ENCODE measurements at places on chromosomes 12 and 14.

- DNase-seq = peak; percentile 85
These were observed 1.2 kb upstream of the GAPDH start for GRCh38 chr12:6532927-6533652.

DNA sequence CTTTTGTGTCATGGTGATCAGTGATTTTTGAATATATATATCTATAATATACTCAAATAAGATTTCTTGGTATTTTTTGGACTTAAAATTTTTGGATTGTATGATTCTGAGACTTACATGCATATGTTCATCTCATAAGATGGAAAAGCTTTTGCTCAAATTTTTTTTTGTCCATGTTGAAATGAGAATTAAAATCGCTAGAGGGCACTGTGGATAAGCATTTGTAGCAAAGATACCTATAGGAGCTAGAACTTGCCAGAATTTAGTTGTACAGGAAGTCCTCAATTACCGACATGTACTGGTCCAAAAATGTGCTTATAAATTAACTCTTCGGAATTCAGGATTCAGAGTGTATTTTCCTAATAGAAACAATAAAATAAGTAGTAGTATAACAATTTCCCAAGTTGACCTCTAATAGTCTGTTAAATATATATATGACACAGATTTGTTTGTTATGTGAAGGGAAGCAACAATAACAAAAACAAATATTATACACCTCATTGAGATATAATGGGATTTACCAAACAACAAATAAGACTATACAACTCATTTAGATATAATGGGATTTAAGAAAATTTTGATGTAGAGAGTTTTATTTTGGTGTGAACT, 179.6 kb downstream of the TMEM117 start:
- DNase-seq = peak; percentile 59

- DNase-seq = no peak
These were observed 367.3 kb downstream of the BCL11B start for GRCh38 chr14:98904677-98905076.

GRCh38 chr12:32714772-32715171, 35.7 kb downstream of the DNM1L start:
- DNase-seq = no peak

- DNase-seq = no peak
These were observed 38.9 kb downstream of the CPSF2 start for GRCh38 chr14:92160619-92161018.

- no peak for DNase-seq
These were observed 50.4 kb downstream of the GCH1 start for GRCh38 chr14:54852215-54852614.

GRCh38 chr14:33566082-33566481, 384.8 kb downstream of the EGLN3 start:
- DNase-seq = no peak

GRCh38 chr14:34665785-34666435, 36.0 kb upstream of the SNX6 start:
- peak; percentile 32 for DNase-seq

GRCh38 chr12:92356425-92356824, 210.8 kb upstream of the BTG1 start:
- DNase-seq = peak; percentile 27

GRCh38 chr12:123681605-123682004, 10.7 kb downstream of the TCTN2 start:
- no peak for DNase-seq

- peak; percentile 90 for DNase-seq
These were observed 1.8 kb downstream of the AHNAK2 start for GRCh38 chr14:104976198-104977007.

DNA sequence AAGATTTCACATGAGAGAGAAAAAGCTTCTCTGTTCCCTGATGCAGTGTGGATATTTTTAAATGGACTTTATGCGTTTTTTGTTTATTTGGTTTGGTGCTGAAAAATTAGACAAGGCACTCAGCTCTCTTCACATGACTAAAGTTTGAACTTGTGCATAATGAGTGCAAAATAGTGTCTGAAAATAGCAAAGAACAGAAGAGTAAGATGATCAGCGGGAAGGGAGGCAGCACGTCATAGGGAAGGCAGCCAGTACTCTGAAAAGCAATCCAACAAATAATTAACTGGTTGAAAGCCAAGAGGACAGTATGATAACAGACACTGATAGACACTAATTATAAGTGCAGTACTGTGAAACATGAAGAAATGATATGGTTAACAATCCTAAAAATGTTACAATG, 46.6 kb upstream of the CDKN3 start:
- no peak for DNase-seq

GRCh38 chr12:6426882-6427671, 17.7 kb upstream of the CD27 start:
- DNase-seq = peak; percentile 46

GRCh38 chr12:104571328-104571727, 114.6 kb downstream of the CHST11 start:
- no peak for DNase-seq

DNA sequence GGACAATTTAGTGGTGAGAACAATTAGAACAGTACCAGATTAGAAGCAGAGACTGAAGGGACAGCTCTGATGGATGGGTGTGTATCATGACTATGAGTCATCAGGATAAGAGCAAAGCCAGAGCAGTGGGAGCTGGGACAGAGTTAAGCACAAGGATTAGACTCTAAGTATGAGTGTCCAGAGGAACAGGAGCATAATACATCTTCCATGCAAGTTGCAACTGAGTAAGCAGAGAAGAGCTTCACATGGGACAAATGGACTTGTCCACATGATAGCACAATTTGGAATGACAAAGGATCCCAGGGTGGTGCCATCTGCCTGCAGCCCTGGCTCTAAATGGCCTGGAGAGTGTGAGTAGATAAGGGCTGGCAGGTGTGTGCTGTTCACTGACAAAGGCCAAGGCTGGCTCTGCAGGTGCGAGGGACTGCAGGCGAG, 226.4 kb upstream of the CAND1 start:
- no peak for DNase-seq

GRCh38 chr14:58129208-58129607, 22.8 kb downstream of the ARMH4 start:
- DNase-seq = no peak

DNA sequence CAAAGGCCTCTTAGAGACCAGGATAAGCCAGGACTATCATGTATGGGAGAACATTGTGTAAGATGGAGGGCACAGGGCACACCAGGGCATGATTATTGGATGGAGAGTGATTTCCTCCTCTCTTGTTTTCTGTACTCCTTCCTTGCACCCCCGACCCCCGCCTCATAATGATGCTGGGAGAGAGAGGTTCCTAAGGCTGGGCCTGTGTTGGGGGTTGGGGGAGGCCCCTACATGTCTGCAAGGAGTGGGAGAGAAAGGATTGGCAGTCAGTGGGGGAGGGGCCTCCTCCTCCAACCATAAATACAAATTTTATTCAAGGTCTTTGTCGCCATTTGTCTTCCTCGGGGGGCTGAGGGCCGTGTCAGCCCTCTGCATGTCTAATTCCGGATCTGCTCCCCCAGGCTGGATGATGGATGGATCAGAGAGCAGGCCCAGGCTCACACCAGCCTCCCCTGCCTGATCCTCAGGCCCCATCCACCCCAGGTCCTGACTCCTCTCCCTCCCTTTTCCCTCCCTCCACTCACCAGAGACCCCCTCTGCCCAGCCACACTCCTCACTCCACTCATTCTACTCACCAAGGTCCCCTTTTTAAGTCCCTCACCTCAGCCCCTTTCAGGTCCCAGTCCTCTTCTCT, 2.0 kb upstream of the C1QL4 start:
- DNase-seq = no peak

DNA sequence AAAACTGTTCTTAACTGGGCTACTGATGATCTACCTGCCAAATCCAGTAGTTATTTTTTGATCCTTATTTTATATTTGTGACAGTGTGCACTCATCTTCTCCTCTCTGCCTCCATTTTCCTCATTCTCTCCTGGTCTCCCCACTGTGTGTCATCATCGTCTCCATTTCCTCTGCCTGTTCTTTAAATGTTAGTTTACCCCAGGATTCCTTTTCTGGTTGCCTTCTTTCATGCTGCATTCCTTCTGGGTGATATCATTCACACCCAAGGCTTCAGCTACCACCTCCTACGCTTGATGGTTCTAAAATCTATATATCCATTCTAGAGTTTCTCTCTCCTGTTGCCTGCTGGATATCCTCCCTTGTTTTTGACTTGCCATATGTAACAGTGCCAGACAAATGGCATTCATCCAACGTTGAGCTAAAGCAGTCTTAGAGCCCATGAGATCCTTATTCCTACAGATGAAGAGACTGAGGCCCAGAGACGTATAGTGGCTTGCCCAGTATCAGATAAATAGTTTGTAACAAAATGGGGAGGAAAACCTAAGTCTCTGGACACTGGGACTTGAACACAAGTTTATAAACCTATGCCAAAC, 109.5 kb downstream of the DIP2B start:
- DNase-seq = no peak

DNA sequence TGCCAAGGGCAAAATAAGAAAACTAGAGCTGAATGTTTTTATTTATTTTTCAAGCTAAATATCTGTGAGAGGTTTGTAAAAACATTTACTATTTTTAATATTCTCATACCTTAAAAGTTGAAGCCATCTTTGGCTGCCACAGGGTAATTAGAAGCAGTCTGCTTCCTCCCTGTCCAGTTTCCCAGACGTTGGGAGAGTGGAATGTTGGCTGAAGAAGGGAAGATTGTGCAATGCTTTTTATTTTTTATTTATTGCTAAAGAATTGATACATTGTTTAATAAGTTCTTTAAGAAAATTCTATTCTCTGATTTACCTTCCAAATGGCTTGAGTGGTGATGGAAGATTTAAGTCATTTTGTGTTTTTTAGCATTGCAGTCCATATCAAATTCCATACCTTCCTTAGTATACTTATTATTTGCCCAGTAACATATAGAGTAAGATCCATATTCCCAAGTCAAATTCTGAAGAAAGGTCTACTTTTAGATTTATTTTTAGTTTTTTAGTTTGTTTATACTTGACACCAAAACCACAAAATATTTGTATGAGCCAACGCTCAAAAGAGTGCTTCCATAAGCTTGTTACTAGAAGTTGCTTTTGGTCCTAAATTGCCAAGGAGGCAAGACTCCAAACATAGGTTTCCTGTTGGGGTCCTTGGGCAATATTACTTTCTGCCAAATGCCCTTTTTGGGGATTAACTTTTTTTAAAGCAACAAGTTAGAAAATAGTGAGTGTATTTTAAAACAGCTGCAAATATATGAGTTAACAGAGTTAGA, 124.0 kb upstream of the CPM start:
- DNase-seq = no peak

DNA sequence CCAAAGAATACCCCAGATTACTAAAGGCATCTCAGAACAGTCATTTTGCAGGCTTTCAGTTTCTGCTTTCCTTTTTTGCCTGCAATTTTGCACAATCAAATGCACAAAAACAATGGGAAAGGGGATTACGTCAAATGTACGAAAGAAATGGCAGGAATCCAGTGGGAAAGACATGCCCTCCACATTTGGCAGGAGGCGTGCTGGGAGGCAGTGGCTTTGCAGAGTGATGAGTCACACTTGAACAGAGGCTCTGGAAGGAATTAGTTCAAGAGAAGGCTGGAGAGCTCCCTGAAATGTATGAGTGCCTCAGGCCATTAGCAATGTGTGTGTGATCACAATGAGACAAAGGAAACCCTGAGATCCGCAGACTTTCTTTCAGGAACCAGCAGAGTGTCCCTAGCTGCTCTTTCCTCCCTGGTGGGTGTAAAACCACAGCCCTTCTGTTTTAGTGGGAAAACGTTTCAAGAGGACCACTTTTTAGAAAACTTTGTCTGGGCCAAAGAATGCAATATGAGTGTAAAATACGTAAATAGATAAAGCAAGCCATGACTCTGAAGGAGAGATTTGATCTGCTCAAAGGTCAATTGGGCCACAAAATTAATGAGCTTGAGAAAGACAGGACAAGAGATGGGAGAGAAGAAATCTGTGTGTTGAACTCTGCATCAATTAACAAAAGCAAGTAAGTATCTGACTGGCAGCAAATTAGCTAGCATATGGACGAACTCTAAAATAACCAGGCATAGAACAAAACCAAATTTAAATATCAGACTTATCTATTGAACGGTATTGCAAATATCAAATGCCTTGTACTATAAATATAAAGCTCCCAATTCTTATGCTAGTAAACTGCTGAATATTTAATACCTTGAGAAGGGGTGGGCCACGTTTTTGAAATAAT, 155.4 kb upstream of the PDE3A start:
- peak; percentile 61 for DNase-seq

- peak; percentile 6 for DNase-seq
These were observed 24.9 kb downstream of the CRACR2A start for GRCh38 chr12:3727877-3728632.

DNA sequence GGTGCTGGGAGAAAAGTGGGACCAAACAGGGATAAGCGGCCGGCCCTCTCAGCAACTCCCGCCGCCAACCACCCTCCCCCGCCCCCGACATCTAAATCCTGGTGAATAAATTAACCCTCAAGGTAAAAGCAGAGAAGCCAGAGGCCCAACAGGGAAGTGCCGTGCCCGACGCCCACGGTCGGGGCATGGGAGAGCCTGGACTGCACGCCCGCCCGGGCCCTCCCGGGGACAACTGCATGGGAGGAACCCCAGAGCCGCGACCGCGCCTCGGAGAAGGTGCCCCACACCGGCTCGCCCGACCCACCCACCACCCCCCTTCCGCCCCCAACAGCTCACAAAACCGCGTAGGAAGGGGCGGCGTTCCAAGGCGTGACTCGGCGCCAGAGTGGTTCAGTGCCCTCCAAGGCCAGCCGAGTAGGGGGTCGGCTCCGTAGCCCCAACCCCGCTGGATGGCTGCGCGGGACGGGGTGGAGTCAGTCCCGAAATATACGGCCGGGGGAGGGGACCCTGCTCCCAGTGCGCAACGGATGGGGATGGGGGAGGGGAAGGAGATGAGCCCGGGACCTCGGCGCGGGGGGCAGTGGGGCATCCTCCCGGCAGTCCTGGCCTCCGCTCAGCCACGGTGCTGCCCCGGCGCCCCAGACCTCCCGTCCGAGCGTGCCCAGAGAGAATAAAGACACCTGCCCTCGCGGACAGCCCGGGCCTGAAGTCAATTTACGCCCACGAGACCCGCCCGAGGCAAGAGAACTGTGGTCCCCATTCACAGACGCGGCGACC, 732 bp downstream of the SLC25A29 start:
- DNase-seq = peak; percentile 67

DNA sequence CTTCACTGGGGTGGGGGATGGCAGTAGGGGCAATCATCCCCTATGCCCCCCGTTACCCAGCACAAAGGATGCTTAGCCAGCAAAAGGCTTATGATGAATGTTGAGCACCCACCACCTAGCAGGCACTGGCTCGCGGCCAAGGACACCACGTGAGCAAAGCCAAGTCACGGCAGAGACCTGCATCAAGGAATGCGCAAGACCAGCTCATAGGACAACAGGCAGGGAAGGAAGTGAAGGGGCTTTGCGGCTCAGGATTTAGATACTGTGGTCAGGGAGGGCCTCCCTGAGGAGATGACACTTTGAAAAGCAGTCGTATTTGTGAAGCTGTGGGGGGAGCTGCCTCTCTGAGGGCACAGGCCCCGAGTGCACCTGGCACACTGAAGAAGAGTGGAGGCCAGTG, 32.8 kb downstream of the SH2B3 start:
- DNase-seq = peak; percentile 93

All from KBM-7 (cell line).